Right lung (tissue), 10 donors: ENCODE measurements at places on chromosomes 6 and 20.

- DNase-seq, result no peak
Measured at GRCh38 chr6:129662980-129663431, 47.0 kb downstream of the ARHGAP18 start.

- DNase-seq, result no peak
Measured at GRCh38 chr20:23874747-23875146, 4.8 kb downstream of the CST5 start.

- DNase-seq, result no peak
Measured at GRCh38 chr6:108751851-108752732, 96.1 kb upstream of the ARMC2 start.

DNA sequence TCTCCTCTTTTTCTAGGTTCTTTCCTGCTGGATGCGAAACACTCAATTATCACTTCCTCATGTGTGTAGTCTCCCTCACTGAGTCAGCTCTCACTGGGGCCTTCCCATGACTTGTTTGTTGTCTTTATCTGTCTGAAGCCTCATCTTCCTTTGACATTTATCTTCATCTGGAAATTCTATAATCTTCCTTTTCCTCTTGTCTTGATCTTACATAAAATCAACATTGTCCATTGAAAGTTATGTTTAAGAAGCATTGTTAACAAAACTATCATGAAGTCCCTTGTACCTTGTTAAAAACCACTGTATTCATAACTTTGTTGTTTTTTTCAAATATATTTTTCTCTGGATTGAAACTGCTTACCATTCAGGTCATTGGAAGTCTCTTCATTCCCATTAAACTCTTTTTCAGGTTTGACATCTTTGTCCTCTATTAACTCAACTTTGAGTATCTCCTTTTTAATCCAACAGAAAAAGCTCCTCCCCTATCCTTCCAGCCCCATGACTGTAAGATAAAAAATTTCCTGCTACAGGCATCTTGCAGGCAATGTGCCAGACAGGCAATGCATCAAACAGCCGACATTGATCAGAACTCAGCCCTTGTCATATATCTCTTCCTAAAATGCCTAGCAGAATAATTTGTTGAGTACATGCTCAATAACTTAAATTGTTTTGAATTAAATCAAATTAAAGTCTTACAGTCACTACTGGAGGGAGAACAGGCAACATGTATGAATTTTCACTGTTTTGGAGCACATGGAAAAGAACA lies 34.8 kb downstream of the MYLIP start:
- DNase-seq, result no peak

- DNase-seq, result no peak
Measured at GRCh38 chr6:129889580-129889979, 28.5 kb upstream of the TMEM244 start.

DNA sequence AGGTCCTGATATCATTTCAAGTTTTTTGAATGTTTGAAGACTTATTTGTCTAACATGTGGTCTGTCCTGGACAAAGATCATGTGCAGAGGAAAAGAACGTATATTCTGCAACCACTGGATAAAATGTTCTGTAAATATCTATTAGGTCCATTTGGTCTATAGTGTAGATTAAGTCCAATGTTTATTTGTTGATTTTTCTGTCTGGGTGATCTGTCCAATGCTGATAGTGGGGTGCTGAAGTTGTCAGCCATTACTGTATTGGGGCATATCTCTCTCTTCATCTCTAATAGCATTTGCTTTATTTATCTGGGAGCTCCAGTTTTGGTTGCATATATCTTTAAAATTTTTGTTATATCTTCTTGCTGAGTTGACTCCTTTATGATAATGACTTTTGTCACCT lies 258.4 kb upstream of the CITED2 start:
- no peak for DNase-seq

DNA sequence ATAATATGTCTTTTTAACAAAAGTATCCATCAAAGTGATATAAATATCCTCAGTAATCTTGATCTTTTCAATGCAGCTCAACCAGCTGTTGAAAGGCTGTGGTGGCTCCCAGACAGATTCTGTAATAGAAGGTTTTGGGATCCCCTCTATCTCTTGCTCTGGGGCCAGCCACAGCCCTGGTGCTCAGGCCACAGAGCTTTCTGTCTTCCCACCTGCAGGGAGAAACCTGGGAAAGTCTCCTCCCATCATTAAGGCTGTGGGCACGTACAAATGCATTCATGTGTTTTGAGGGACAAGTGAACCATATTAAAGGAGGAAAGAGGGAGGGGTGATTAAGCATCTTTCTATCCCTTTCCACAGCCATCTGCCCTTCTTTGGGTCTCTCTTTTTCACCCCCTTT lies 183.1 kb downstream of the PRDM13 start:
- no peak for DNase-seq

GRCh38 chr20:49570828-49571552 lies 3.1 kb upstream of the PTGIS start:
- no peak for DNase-seq

GRCh38 chr6:41560431-41561192 lies 14.4 kb downstream of the FOXP4 start:
- no peak for DNase-seq
